CD4-positive, alpha-beta T cell treated with Interleukin-17A for 4 hours (primary cell): ENCODE measurements at places on chromosomes 2 and 18.

GRCh38 chr2:195500879-195501278, 156.1 kb upstream of the SLC39A10 start:
- no peak for DNase-seq

- no peak for DNase-seq
Observed at GRCh38 chr2:8317418-8317817, 364.4 kb upstream of the ID2 start.

DNA sequence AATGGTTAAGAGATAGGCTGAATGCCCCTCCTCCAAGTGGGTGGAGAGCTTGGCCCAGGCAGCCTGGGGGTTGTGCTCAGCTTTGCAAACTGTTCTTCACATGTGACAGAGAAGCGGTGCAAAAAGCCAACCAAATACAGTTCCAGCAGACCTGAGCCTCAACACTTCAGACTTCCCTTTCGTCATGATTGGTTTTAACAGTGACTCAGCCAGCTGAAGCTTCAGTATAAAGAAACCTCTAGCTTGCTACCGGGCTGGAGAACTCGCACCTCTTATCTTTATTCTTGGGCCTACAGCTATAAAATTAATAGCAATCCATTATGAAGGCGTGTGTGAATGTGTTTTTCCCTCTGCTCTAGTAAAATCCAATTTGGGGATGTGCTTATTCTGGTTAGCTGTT, 20.0 kb downstream of the SETBP1 start:
- no peak for DNase-seq

GRCh38 chr2:149021271-149021719, 17.2 kb upstream of the LYPD6B start:
- no peak for DNase-seq

- DNase-seq: peak; percentile 38
Observed at GRCh38 chr2:72915907-72916742, 1.2 kb upstream of the EMX1 start.

GRCh38 chr18:939166-939565, 34.5 kb downstream of the ADCYAP1 start:
- DNase-seq: no peak

- no peak for DNase-seq
Observed at GRCh38 chr2:102672107-102672776, 52.9 kb downstream of the SLC9A2 start.

DNA sequence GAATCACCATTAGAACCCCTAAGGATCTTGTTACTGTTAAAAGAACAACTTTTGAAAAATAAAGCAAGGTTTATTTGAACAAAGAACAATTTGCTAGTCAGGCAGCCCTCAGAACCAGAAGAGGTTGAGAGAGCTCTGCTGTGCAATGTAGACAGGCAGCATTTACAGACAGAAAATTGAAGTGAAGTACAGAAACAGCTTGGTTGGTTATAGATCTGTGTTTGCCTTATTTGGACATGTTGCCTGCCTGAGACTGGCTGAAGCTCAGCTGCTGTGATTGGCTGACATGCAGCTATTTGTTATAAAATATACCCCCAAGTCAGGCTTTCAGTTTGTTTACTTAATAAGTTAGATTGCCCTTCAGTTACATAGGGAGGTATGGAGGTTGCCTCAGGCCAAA, 12.5 kb downstream of the MSTN start:
- DNase-seq: no peak

GRCh38 chr2:150135223-150135883, 352.1 kb downstream of the RND3 start:
- no peak for DNase-seq

- no peak for DNase-seq
Observed at GRCh38 chr2:66845307-66845706, 410.4 kb downstream of the MEIS1 start.

DNA sequence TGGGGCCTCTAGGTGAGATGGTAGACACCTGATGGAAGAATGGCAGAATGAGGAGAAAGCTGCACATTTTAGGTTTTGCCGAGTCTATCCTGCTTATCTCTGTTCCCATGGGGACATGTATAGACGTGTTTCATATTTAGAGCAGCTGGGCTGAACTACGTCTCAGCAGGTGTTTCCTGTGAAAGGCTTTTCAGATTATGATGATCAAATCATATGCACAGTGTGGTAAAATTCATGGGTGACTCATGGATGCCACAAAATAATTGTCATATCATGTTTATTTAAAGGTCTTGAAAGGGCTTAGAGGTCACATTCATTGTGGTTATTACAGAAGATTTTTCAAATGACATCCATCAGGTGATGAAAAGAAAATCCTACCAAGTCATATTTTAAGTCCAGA, 90.5 kb downstream of the ICOS start:
- DNase-seq: peak; percentile 23

DNA sequence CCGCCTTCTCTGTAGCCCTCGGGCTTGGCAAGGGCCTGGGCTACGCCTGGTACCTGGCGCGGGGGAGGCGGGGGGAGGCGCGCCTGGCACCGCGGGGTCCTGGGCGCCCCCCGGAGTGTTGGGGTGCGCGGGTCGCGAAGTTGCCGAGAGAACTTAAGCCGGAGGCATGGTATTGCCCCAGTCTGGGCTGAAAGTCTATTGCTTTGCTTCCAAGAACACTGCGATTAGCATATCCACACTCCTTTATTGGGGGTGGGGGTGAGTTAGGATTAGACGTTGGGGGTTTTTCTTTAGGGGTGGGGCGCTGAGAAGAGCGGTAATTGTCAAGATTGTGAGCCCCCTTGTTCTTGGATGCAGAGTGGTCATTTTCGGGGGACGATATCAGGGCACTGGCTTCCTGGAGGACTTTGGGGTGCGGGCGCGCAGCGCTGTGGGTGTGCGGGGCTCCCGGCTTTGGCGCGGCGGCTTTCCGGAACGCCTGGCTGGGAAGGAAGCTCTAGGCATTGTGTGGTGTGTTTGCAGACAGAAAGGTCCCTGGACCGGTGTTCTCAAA, 798 bp downstream of the TANC1 start:
- no peak for DNase-seq

- no peak for DNase-seq
Observed at GRCh38 chr2:108575132-108575966, 41.1 kb downstream of the LIMS1 start.

- DNase-seq: no peak
Observed at GRCh38 chr2:229141424-229142025, 129.6 kb downstream of the PID1 start.

GRCh38 chr2:17149945-17150344, 368.3 kb downstream of the RAD51AP2 start:
- DNase-seq: no peak

- no peak for DNase-seq
Observed at GRCh38 chr18:63956755-63957154, 7.7 kb downstream of the HMSD start.

DNA sequence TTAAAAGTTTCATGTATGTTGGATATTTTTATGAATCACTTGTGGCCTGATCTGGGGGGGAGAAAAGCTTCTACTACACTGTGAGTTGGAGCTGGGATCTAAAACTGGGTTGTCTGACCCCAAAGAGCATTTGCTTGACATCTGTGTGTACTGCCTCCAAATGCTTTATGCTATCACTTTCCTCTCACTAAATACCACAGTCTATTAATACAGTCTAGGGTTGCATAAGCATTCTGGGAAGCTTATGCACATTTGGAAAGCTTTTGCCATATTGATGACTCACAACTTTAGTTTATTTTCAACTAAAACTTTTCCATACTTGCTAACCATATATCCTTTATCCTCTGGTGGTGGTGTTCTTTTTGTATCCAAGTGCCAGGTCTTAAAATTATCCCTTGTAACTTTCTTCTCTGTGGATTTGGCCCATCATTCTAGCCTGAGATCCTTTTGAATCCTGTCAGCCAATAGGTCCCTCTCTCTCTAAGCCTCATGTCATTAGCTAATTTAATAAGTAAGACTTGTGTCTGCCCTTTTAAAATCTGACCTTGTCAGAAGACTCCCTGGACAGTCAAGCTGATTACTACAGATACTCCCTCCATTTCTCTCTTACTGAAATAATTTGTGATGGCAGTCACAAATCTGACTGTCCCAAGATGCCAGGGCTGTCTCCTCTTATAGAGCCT, 72.7 kb downstream of the NXPH2 start:
- DNase-seq: no peak

DNA sequence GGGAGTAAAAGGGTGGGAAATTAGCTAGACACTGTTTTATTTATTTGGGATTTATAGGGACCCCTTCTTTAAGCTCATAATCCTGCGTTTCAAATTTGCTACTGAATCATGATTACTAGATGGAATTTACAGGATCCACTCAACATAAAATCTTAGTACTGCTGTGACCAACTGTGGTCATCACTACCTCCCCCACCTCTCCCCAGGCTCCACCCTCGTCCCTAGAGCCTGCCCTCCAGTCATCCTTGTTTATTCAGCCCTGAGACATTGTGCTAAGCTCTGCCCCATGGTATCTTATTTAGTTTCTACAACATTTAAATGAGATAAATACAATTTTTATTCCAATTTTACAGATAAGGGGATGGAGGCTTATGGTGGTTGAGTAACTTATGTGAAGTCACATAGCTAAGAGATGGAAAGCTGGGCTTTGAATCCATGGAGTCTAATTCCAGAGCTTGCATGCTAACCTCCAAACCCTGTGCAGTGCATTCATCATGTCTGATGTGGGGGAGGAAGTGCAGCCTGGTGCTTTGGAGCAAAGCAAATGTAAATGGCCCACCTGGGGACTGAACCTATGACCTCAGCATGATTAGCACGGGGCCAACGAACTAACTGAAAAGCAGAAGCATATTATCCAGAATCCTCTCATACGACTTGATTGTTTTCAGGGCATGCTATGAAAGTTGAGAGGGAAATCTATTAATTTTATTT, 502.4 kb downstream of the TMEM182 start:
- DNase-seq: no peak

DNA sequence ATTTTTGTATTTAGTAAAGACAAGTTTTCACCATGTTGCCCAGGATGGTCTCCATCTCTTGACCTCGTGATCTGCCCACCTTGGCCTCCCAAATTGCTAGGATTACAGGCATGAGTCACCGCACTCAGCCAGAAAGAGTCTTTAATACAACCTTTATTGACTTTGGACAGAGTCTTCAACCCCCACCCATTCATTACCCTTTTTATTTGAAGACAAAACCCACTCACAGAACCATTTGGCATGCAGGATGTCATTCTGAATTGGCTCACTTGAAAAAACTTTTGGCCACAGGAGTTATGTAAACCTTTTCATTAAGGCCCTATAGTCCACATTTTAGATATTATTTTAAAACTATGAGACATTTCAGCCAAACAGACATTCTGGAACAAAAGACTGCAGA, 217.9 kb upstream of the RND3 start:
- DNase-seq: no peak

- DNase-seq: no peak
Observed at GRCh38 chr2:191434072-191434471, 188.9 kb downstream of the MYO1B start.

DNA sequence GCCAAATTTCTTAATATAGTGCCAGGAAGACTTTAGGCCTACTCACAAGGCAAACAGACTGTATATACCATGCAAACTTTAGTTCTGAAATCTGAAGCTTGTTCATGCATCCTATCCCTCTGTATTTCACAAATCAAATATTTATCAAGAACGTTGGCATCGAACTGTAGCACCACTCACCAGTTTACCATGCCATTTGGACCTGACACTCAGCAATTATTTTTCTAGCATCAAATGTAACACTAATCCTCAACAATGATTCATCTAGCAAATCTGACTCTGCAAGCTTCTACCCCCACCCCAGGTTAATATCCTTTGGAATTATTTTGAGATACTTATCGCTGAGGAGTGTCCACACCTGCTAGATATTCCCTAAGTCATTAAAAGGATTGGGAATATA, 1506.6 kb downstream of the LRP1B start:
- DNase-seq: no peak

- no peak for DNase-seq
Observed at GRCh38 chr2:186918495-186918894, 69.5 kb upstream of the ZSWIM2 start.

DNA sequence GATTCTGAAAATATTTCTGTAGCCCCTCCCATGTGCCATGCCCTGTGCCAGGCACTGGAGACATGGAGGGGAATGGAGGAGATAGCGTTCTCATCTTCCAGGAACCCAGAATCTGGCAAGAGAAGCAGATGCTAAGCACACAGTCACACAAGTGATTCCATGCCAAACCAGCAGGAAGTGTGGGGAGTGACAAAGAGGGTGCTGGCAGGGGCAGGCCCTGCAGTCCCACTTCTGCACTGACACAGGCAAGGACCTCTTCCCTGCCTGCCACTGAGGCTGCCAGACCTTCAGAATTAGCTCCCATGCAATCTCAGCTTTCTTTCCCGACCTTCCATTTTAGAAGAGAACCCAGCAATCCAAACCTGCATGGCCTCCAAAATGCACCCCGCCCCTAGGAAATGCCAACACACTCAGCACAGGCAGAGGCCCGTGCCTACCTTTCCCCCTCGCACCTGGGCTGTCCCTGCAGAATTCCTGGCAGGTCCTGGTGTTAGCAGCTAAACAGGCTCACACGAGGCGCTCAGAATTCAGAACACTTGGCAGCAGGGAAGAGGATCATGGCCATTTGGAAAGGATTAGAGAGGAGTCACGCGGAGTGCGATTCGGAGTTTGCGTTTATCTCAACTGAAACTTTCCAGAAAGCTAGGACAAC, 155.3 kb downstream of the MSH2 start:
- DNase-seq: no peak

DNA sequence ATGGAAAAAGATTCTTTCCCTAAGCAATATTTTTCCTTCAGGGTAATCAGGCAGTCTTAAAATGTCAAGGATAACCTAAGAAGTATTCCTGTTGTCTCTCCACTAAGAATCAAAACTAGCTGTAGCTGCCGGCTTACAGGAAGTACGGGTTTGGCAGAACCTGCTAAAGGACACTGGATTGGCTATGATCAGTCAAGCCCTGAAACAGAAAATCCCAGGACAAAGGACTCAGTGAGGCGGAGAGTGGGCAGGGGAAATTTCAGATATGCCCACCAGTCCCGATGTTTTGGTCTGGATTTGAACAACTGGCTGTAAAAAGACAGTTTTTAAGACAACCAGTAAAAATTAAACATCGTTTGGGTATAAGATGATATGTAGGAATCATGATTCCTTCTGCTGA, 155.7 kb downstream of the HDAC4 start:
- no peak for DNase-seq

DNA sequence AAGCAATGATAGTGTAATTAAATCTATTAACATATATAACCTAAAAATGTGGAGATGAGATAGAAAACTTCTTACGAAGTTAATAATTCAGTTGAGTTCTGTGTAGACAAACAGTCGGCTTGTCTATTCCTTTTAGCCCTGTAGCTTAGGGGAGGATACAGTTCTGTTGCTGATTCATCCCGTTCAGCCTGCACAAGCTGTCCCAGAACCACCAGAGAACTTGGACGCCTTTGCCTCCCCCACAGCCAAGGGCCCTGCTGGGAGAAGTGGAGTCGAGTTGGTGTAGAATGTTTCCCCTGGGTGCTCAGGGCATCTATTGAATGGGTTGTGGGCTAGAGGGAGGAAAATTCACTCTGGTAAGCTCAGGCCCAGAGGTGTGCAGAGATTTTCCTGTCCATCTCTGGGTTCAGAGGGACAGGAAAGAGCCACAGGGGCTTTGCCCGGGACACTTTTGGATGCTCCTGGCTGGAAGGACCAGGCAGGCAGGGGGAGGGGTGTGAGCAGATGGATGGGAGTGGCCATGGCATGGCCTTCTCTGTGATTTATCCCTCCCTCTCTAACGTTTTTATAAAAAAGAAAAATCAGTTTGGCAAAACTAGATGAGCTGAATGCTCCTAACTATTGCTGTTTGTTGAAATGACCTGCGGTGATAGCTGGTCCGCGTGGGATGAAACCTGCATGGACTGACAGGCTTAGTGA, 42.8 kb upstream of the GALR1 start:
- no peak for DNase-seq
